Panc1 (cell line): ENCODE measurements at places on chromosomes 7 and 10. TPM values are rescaled to one million over a fixed set of nuclear protein-coding genes. Genes with fewer than 3 reads are reported as not detected.

- no peaks in the 10 kb centered on the region for H3K4me1 ChIP-seq
- DNase-seq: no peak
- H3K4me3 ChIP-seq: no peak overlapping the region
These were observed 89.0 kb upstream of the PPP2R2D start for GRCh38 chr10:131811630-131812403.

DNA sequence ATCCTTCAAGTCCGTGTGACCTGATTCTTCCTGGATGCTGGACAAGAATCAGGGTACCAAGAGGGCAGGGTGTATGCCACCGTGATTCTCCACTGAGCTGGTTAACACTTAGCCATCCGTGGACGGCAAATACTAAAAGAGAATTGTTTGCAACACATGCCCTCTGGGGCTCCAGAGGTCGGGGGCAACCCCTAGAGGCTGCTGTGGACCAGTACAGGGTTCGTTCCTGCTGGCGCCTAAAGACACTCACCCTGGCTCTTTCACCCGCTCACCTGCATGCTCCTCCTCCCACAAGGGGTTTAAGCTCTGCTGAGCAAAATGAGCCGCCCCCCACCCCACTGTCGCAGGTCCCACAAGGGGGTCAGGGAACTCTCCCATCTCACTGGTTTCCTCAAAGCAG is 148.7 kb upstream of the ITGB1 start:
- H3K36me3 ChIP-seq: no peaks in the 10 kb centered on the region
- H3K27me3 ChIP-seq: no peaks in the 10 kb centered on the region
- no peak overlapping the region for H3K27ac ChIP-seq
- no peak for DNase-seq

The PON1 gene
- total RNA-seq: not detected

GRCh38 chr7:27345164-27345887 is 102.7 kb downstream of the EVX1 start:
- peak overlapping the region; percentile 90 for H3K27ac ChIP-seq
- no peaks in the 10 kb centered on the region for H3K27me3 ChIP-seq
- no peaks in the 10 kb centered on the region for H3K36me3 ChIP-seq
- no peak for DNase-seq
- no peak overlapping the region for H3K4me3 ChIP-seq

GRCh38 chr7:50355817-50356178 is 51.3 kb downstream of the IKZF1 start:
- H3K4me3 ChIP-seq: no peak overlapping the region
- H3K36me3 ChIP-seq: no peaks in the 10 kb centered on the region
- no peak for DNase-seq
- no peaks in the 10 kb centered on the region for H3K4me1 ChIP-seq
- H3K27ac ChIP-seq: no peak overlapping the region
- H3K27me3 ChIP-seq: peaks cover 15% of the 10 kb centered on the region
